ENCODE measurements at places on chromosomes 16 and 17. TPM values are rescaled to one million over a fixed set of nuclear protein-coding genes. Genes with fewer than 3 reads are reported as not detected.

The GABARAPL2 gene
- total RNA-seq: 63.2 TPM

The CEMP1 gene
- total RNA-seq: not detected

The CACNB1 gene
- 15.7 TPM for total RNA-seq

The APOBR gene
- total RNA-seq: 0.09 TPM

The LLGL2 gene
- total RNA-seq: 23.0 TPM

The SLC9A5 gene
- 1.7 TPM for total RNA-seq

The CCL18 gene
- total RNA-seq: not detected

The CHST4 gene
- total RNA-seq: not detected

The TBC1D16 gene
- 20.7 TPM for total RNA-seq

The WSCD1 gene
- total RNA-seq: not detected

The DUS2 gene
- total RNA-seq: 22.9 TPM

The NKIRAS2 gene
- 40.2 TPM for total RNA-seq

The ABCC1 gene
- 45.5 TPM for total RNA-seq

The GGT6 gene
- 13.8 TPM for total RNA-seq

The C16orf96 gene
- 0.08 TPM for total RNA-seq

The CTU2 gene
- total RNA-seq: 13.2 TPM

The PKMYT1 gene
- total RNA-seq: 21.5 TPM

The SEC14L5 gene
- under 0.01 TPM for total RNA-seq

The KRT27 gene
- total RNA-seq: not detected

The ALDH3A1 gene
- 0.69 TPM for total RNA-seq

The ORAI3 gene
- total RNA-seq: 37.2 TPM

The EVPL gene
- 1.0 TPM for total RNA-seq

The FNDC8 gene
- total RNA-seq: not detected

The ST3GAL2 gene
- total RNA-seq: 7.6 TPM

The ZFHX3 gene
- total RNA-seq: 11.3 TPM

The LHX1 gene
- not detected for total RNA-seq

The GNAO1 gene
- not detected for total RNA-seq

The RGS11 gene
- total RNA-seq: 0.49 TPM

The FBXW10B gene
- 1.0 TPM for total RNA-seq

The NPB gene
- not detected for total RNA-seq

The DLX4 gene
- not detected for total RNA-seq

The EFNB3 gene
- total RNA-seq: 1.0 TPM

The ITFG1 gene
- total RNA-seq: 46.0 TPM

The KCNH6 gene
- not detected for total RNA-seq

The SYNRG gene
- 22.6 TPM for total RNA-seq

The GID4 gene
- 20.1 TPM for total RNA-seq

The KCNAB3 gene
- total RNA-seq: 0.33 TPM

The ZG16 gene
- total RNA-seq: not detected

The ABCA10 gene
- 2.1 TPM for total RNA-seq

The WNK4 gene
- not detected for total RNA-seq

The HOXB2 gene
- total RNA-seq: 18.9 TPM

The OGFOD3 gene
- total RNA-seq: 18.5 TPM

The BEAN1 gene
- total RNA-seq: 1.3 TPM

The METTL2A gene
- total RNA-seq: 26.8 TPM

The IRF8 gene
- total RNA-seq: not detected
